ENCODE measurements at places on chromosomes 6 and 20. TPM values are rescaled to one million over a fixed set of nuclear protein-coding genes. Genes with fewer than 3 reads are reported as not detected.
A peak's percentile ranks its signal among the peaks of the same experiment; 100 is the strongest.

Gene TRAPPC3L
- polyA plus RNA-seq, result 0.33 TPM

Gene TCP11
- polyA plus RNA-seq, result not detected

Gene BEND6
- polyA plus RNA-seq, result 0.32 TPM

Gene GRIK2
- polyA plus RNA-seq, result 0.35 TPM

Gene TAF8
- 8.8 TPM for polyA plus RNA-seq

Gene INSM1
- 0.46 TPM for polyA plus RNA-seq

Gene OR2J3
- not detected for polyA plus RNA-seq

Gene EYA2
- polyA plus RNA-seq, result 0.59 TPM

- no peak overlapping the region for H3K27ac ChIP-seq
- H3K27me3 ChIP-seq, result no peaks in the 10 kb centered on the region
- H3K4me3 ChIP-seq, result no peak overlapping the region
- DNase-seq, result no peak
- H3K4me1 ChIP-seq, result no peaks in the 10 kb centered on the region
These were observed 447.9 kb downstream of the TFAP2B start for GRCh38 chr6:51266604-51267003.

GRCh38 chr20:55322745-55323144, 682.6 kb downstream of the CBLN4 start:
- H3K27ac ChIP-seq, result no peak overlapping the region
- DNase-seq, result no peak
- no peaks in the 10 kb centered on the region for H3K4me1 ChIP-seq
- H3K36me3 ChIP-seq, result no peaks in the 10 kb centered on the region
- no peak overlapping the region for H3K4me3 ChIP-seq

DNA sequence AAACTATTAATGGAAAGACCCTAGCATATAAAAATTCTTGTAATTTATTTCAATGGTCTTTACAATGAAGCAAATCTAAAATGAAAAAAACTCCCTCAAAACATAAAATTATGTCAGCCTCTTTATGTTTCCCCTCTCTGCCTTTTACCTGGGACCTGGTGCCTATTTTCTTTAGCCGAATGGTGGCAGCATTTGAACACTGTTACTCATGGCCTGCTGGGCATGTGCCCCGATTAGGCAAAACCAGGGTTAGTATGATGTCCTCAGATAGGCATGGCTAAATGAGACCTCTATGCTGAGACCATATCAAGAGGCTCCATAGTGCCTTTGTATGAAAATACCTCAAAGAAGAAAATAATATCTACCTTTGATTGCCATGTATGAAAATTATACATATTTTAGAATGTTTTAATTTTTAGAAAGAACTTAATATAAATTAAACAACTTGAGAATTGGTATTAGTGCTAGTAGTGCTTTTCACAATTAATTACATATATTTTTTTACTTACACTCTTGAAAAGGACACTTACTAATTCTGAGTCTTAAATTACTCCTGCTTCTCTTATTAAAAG, 22.5 kb upstream of the C6orf58 start:
- H3K27ac ChIP-seq, result no peak overlapping the region
- H3K27me3 ChIP-seq, result peaks cover 7% of the 10 kb centered on the region
- no peak overlapping the region for H3K4me3 ChIP-seq
- no peak for DNase-seq
- H3K36me3 ChIP-seq, result no peaks in the 10 kb centered on the region
- H3K4me1 ChIP-seq, result no peaks in the 10 kb centered on the region

GRCh38 chr6:20877008-20877937, 343.0 kb downstream of the CDKAL1 start:
- H3K36me3 ChIP-seq, result no peaks in the 10 kb centered on the region
- no peaks in the 10 kb centered on the region for H3K4me1 ChIP-seq
- no peak for DNase-seq
- no peaks in the 10 kb centered on the region for H3K27me3 ChIP-seq
- no peak overlapping the region for H3K4me3 ChIP-seq

- peaks cover 41% of the 10 kb centered on the region for H3K4me1 ChIP-seq
- no peaks in the 10 kb centered on the region for H3K27me3 ChIP-seq
- no peaks in the 10 kb centered on the region for H3K36me3 ChIP-seq
- no peak for DNase-seq
These were observed 5.2 kb downstream of the RPS12 start for GRCh38 chr6:132819405-132820161.

- H3K27ac ChIP-seq, result peak overlapping the region; percentile 94
- no peaks in the 10 kb centered on the region for H3K27me3 ChIP-seq
- peaks cover 7% of the 10 kb centered on the region for H3K4me1 ChIP-seq
- peak overlapping the region; percentile 41 for H3K4me3 ChIP-seq
- H3K36me3 ChIP-seq, result peaks cover 5% of the 10 kb centered on the region
These were observed 82.0 kb downstream of the OR2B2 start for GRCh38 chr6:27830212-27830599.

DNA sequence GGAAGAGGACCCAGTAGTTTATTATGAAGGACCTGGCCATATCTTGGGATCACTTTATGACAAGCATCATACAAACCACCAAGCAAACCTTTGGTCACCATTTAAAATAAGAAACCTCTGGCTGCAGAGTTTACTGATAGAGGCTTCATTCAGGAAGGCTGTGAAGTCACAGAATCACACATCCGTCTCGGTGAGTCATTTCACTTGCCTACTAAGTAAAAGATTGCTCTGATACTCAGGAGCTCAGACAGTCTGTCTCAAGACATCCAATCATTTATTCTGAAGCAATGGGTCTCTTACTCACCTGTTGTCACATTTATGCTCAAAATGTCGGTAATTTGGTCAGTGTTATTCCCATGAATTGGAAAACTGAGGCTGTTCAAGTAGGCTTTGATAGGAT, 33.7 kb downstream of the ADGRF5 start:
- no peak overlapping the region for H3K27ac ChIP-seq
- no peak for DNase-seq
- H3K4me1 ChIP-seq, result no peaks in the 10 kb centered on the region
- H3K36me3 ChIP-seq, result peaks cover 33% of the 10 kb centered on the region
- H3K4me3 ChIP-seq, result no peak overlapping the region

- H3K27ac ChIP-seq, result no peak overlapping the region
- H3K4me1 ChIP-seq, result peaks cover 21% of the 10 kb centered on the region
- no peak overlapping the region for H3K4me3 ChIP-seq
- no peak for DNase-seq
- no peaks in the 10 kb centered on the region for H3K36me3 ChIP-seq
These were observed 1.1 kb downstream of the PCSK2 start for GRCh38 chr20:17227669-17228623.

GRCh38 chr6:130908188-130908587, 81.0 kb downstream of the SMLR1 start:
- peaks cover 2% of the 10 kb centered on the region for H3K4me1 ChIP-seq
- no peaks in the 10 kb centered on the region for H3K36me3 ChIP-seq
- DNase-seq, result no peak
- no peak overlapping the region for H3K27ac ChIP-seq

DNA sequence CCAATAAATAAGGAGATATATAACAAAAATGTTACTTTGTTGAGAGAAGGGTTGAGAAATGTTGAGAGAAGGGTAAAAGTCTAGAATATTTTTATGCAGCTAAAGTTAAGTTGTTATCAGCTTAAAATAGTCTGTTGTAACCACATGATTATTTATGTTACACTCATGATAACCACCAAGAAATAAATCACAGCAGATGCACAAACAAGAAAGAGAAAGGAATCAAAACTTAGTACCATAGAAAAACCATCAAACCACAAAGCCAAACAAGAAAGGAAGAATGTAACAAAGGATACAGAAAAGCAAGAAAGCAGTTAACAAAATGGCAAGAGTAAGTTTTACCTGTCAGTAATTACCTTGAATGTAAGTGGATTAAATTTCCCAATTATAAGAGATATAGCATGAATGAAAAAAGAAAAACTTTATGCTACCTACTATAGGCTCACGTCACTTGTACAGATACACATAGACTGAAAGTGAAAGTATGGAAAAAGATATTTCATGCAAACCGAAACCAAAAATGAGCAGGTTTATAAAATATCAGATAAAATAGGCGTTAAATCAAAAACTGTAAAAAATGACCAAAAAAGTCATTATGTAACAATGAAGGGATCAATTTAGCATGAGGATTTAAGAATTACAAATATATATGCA, 93.6 kb downstream of the STXBP5 start:
- H3K4me3 ChIP-seq, result no peak overlapping the region
- no peak for DNase-seq
- H3K27me3 ChIP-seq, result no peaks in the 10 kb centered on the region
- H3K4me1 ChIP-seq, result no peaks in the 10 kb centered on the region

DNA sequence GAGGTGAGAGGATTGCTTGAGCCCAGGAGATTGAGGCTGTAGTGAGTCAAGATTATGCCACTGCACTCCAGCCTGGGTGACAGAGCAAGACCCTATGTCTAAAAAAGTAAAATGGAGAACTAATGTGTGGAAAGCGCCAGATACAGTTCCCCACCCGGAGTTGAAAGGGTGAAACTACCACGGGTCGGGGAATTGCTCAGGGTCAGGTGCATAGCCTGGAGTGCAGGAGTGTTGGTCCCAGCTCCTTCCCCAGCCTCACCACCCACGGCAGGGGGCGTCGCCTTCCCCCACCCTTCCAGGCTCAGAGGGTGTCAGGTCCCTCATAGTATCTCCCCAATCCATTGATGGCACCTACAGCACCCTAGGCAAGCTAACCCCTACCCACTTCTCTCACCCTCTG, 26.1 kb downstream of the C20orf203 start:
- H3K27me3 ChIP-seq, result no peaks in the 10 kb centered on the region
- no peaks in the 10 kb centered on the region for H3K36me3 ChIP-seq
- peaks cover 4% of the 10 kb centered on the region for H3K4me1 ChIP-seq
- H3K4me3 ChIP-seq, result no peak overlapping the region
- no peak for DNase-seq
- no peak overlapping the region for H3K27ac ChIP-seq

All from spleen (tissue), 13 donors.